Endothelial cell (in vitro differentiated cells): ENCODE measurements at places on chromosomes 7 and 10.

GRCh38 chr10:64507651-64508028, 986.4 kb downstream of the REEP3 start:
- no peaks in the 10 kb centered on the region for H3K36me3 ChIP-seq
- H3K4me1 ChIP-seq: peaks cover 23% of the 10 kb centered on the region
- H3K27ac ChIP-seq: peak overlapping the region; percentile 89
- no peak for DNase-seq

- no peaks in the 10 kb centered on the region for H3K4me1 ChIP-seq
- H3K27ac ChIP-seq: no peak overlapping the region
- no peaks in the 10 kb centered on the region for H3K36me3 ChIP-seq
- H3K27me3 ChIP-seq: no peaks in the 10 kb centered on the region
These were observed 132.1 kb downstream of the EMX2 start for GRCh38 chr10:117674646-117675045.

DNA sequence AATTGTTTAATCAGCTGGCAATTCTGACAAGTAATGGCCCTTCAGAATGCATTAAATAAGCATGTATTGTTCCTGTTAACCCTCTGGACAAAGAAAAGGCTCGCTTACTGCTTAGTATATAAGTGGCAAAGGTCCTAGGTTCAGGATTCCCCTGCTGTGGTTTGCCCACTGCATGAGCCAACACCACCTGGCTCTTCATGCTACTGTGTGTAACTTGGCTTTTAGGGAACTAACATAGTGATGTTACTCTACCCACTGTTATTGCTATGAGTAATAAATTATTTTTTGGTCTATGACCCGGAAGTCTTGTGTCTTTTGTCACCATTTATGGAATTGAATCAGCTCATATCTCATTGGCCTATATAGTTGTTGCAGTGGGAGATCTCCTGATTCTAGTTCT, 791.7 kb upstream of the PHF14 start:
- H3K27me3 ChIP-seq: peaks cover 2% of the 10 kb centered on the region
- no peak for DNase-seq
- H3K36me3 ChIP-seq: no peaks in the 10 kb centered on the region
- no peak overlapping the region for H3K4me3 ChIP-seq
- H3K27ac ChIP-seq: no peak overlapping the region

DNA sequence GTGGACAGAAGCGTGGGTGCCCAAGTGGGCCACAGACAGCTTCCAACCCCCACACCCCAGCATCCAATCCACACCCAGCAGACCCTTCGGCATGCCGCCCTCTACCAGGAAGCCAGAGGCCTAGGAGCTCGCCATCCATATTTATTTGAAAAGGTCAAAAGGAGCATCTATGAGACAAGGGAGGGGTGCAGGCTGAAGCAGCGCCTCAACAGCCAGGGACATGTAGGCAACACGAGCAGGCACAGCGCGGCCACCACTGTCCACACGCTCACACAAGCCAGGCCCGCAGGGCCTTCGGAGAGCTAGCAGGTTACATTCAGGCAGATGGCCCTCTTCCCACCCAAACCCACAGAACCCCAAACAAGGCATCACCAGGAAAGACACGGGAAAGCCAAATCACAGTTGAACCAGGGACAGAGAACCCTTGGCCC, 34.6 kb downstream of the PSAP start:
- H3K4me1 ChIP-seq: peaks cover 3% of the 10 kb centered on the region
- H3K27ac ChIP-seq: no peak overlapping the region
- H3K27me3 ChIP-seq: peaks cover 9% of the 10 kb centered on the region
- H3K36me3 ChIP-seq: peaks cover 53% of the 10 kb centered on the region
- peak overlapping the region; percentile 42 for H3K4me3 ChIP-seq

DNA sequence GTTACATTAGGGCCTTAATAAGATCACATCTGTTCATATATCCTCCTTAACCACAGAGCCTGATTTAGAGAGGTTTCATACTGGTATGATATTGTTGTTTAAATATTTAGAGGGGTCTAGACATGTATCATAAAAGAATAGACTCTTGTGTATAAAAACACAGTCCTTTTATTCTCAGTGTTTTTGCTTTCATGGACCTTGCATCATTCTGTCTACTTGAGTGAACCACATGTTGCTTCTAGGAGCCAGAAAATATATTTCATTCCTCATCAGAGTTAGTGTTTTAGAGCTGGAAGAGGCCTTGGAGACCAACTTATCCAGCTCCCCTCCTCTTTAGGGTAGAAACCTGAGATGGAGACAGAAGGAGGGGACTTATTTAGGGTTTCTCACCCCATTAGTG, 312.8 kb downstream of the LRMDA start:
- no peak overlapping the region for H3K4me3 ChIP-seq
- DNase-seq: no peak
- H3K36me3 ChIP-seq: no peaks in the 10 kb centered on the region
- no peak overlapping the region for H3K27ac ChIP-seq
- peaks cover 15% of the 10 kb centered on the region for H3K4me1 ChIP-seq
